ENCODE measurements at places on chromosomes 1 and 21.

DNA sequence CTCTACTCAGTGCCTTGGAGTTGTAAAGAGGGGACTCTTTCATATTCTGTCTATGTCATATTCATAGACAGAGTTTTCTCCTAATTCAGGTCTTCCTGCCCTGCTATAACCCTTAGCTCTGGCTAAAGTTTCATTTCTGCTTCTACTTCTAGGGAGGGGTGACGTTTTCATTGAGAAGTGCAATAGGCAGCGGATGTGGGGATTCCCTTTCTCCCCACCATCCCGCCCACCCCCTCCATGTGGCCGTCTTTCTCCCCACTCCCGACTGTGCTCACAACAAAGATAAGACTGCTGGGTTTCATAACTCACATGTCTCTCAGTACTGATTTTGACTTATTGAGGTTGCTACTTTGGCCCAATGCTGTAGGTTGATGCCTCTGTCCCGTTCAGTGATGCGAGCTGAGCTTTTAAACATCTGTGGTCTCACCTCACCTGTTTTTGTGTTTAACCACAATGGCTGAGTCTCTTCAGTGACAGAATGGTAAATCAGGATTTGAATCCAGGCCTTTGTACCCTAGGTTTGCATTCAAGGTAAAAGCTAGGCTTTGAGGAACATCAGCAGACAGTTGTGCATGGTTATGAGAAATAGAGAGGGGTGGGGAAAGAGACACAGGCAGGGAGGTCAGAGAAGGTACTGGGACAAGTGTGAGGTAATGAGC, 7.8 kb upstream of the KIF14 start:
- DNase-seq = no peak

DNA sequence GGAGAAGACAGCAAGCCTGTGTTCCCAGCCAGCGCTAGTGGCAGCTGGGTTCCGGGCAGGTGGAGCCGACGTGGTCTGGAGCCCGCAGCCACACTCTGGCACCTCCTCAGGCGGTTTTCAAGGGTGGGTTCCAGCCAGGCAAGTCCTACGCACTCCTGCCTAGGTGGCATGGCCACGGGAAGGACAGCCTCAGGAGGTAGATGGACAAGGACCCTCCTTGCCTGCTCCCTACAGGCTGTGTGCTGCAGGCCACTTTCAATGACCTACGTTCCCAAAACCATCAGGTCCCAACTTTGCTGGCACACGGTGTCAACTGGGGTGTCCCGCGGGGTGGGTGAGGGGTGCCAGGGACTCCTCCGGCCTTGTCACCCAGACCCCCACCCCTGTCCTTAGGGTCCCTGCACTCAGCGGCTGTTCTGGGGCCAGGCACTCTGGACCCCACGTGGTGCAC, 6.7 kb upstream of the PTGER3 start:
- DNase-seq = no peak

DNA sequence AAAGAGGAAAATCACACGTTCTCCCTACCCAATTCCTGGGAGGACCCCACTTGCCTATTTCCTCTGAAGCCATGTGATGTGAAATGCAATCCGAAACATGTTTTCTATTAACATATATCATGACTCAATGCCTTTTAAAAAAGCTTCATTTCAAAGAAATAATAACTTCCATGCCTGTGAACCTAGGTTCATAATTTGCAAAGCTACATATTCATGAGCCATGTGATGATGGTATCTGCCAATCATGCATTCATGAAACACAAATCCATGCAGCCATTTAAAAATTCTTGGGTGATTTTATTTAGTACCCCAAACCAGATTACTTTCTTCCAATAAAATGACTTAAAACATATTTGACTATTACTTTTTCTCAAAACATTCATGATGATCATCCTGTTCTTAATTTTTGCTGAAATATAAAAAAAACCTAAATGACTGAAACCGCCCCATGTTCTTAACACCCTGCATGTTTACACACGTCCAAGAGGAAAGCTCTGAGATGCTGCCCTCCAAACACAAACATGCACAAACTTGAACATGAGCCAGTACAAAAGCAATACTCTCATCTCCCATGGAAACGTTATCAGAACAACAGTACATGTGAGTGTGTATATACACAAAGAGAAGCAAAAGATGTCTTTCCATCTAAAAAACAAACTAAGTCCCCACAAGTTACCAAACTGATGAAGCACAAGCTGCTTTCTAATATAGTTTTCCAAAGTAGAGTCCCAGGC, 140.1 kb downstream of the TGFBR3 start:
- no peak for DNase-seq

DNA sequence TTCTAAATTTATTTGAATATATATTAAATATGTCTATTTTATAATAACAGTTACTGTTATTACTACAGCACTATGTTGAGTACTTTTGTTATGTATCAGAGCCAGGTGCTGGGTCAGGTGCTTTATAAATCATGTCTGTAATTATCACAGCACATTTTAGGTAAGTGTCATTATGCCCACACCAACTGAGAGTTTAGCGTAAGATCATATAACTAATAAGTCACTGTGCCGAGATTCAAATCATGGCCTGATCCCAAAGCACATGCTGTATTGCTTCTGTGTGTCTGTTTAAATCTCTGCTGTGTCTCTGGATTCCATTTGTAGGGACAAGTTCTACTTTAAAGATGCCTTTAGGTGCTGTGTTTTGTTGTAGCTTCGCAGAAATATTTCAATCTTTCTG, 1.9 kb downstream of the GPSM2 start:
- no peak for DNase-seq

GRCh38 chr21:37139902-37140301, 66.8 kb downstream of the TTC3 start:
- no peak for DNase-seq

DNA sequence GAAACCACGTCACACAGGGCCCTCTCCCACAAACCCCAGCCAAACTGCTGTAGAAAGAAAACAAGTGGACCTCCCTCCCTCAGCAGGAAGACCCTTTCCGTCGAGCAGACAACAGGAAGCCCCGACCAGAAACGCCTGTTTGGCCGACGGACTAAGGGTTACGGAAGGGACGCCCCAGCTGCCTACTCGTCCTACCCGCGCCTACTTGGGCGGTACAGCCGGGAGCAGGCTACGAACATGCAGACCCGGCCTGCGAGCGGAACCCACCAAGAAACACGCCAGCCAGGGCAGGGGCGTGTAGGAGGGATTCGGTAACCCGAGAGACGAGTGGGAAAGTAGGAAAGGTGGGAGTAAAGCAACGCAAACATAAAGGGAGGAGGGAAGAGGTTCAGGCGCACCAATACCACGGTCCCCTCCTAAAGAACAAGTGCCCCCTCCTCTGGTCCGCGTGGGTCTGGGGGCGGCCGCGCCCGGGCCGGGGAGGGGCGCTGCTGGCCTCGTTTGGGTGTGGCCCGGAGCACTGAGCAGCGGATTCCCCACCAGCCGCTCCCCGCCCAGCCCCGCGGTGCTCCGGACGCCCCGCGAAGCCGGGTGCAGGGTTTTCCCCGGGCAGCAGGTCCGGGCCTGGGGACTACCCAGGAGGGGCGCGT, 450 bp downstream of the S100A10 start:
- no peak for DNase-seq

GRCh38 chr1:23578311-23578996, 19.2 kb upstream of the ID3 start:
- no peak for DNase-seq

- no peak for DNase-seq
Observed at GRCh38 chr1:168455764-168456163, 88.0 kb downstream of the XCL2 start.
